ENCODE measurements at places on chromosomes 11 and 22. TPM values are rescaled to one million over a fixed set of nuclear protein-coding genes. Genes with fewer than 3 reads are reported as not detected.

Gene SERPING1
- total RNA-seq = 10.8 TPM

Gene MS4A4A
- not detected for total RNA-seq

DNA sequence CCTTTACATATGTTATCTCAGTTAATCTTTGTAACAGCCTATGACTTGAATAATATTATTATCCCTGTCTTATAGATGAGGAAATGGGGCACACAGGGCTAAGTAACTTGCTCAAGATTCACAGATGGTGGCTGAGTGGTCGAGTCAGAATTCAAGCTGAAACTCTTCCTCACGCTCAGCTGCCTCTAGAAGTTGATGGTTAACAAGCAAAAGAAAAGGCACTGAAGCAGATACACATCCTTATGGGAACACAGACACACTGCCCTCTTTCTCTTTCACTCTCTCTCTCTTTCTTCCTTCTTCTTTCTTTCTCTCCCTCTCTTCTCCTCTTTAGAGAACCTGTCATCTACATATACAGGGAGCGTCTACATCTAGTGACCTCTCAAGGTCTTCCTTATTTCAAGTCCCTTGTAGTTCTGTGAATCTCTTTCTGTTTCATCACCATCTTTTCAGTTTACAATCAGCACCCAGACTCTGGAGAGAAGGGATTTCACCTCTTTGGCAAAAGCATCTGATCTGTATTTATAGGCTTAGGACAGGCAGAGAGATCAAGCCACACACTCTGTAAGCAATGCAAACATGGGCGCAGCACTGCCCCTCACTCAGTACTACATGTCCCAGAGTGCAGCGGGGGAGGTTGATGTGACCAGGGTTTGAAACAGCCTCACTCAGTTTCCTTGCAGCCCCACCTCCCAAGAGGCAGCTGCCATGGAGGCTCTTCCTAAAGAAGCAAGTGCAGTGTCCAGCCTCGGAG lies 75.7 kb downstream of the GRAMD1B start:
- no peak for DNase-seq

DNA sequence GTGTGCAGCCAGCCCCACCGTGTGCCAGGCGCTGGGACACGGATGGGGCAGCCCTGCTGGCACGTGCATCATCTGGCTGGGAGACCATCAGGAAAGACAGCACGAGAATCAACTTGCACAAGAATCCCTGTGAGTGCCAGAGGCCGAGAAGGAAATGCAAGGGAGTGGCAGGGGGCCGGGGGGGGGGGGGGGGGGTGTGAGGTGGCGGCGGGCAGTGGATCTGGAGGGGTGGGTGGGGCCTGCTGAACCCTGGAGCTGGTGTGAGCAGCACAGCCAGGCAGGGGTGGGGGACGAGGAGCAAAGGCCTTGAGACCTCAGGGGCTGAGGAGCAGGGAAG lies 14.0 kb upstream of the FLRT1 start:
- DNase-seq = no peak

DNA sequence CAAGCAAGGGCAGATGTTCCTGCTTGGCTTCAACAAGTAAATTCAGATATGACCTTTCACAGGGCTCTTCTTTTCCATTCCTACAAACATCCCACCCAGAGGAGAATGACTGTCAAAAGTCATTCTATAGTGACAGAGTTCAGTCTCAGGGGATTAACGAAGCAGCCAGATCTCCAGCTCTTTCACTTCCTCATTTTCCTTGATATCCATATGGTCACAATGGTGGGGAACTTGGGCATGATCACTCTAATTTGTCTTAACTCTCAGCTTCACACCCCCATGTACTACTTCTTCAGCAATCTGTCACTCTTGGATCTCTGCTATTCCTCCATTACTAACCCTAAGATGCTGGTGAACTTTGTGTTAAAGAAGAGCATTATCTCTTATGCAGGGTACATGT lies 15.0 kb upstream of the OR8B8 start:
- no peak for DNase-seq

GRCh38 chr11:123181075-123181474 lies 14.0 kb downstream of the CLMP start:
- DNase-seq = peak; percentile 67

- DNase-seq = peak; percentile 81
Observed at GRCh38 chr22:38177926-38178604, 3.6 kb downstream of the PLA2G6 start.

DNA sequence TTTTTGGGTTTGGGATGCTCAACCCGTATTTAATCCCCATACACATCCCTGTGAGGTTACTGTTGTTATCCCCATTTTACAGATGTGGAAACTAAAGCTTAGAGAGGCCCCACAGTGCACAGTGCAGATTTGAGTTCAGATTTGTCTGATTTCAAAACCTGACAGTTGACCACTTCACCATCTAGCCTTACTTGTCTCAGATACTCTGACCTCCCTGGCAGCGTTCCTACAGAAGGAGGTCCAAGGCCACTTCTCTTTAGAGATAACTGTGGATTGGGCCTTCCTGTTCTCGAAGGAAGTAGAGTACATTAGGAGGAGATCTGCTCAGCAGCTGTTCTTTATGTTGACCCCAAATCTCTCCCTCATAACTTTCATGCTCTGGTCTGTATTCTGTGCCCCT lies 46.7 kb upstream of the CTTN start:
- DNase-seq = no peak

GRCh38 chr22:31566484-31566883 lies 70.1 kb downstream of the SFI1 start:
- DNase-seq = no peak

DNA sequence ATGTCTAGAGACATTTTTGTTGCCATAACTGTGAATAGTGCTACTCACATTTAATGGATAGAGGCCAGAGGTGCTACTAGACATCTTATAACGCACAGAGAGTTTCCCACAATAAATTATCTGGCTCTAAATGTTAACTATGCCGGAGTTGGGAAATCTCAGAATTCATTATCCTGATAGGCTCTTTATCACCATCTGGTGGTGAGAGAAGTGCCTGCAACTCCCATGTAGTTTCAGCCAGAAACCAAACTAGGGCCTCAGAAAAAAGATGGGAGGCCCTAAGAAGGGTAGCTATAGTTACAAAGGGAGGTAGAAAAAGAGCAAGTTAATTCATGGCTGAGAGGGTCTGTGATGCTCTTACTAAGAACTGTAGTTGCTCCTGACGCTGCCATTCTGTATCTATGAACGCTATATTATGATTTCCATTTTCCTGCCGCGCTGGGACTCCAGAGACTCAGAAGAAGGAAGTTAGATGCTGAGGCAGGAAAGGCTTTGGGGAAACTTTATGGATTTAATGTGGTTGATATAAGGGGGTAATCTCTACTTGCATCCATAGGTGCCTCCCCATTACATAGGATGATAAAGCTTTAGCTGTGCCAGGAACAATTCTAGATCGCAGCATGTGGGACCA lies 22.9 kb upstream of the MRPL17 start:
- DNase-seq = peak; percentile 78

All from fibroblast of villous mesenchyme (primary cell).